ENCODE measurements at places on chromosomes 4 and X.

GRCh38 chrX:19735244-19735643, 152.2 kb downstream of the SH3KBP1 start:
- no peak for DNase-seq

GRCh38 chr4:153603258-153603657, 80.8 kb upstream of the TLR2 start:
- peak; percentile 16 for DNase-seq

- peak; percentile 0 for DNase-seq
Observed at GRCh38 chrX:148049441-148049840, 68.3 kb downstream of the FMR1NB start.

GRCh38 chr4:97504713-97505112, 638.6 kb downstream of the STPG2 start:
- DNase-seq: no peak

DNA sequence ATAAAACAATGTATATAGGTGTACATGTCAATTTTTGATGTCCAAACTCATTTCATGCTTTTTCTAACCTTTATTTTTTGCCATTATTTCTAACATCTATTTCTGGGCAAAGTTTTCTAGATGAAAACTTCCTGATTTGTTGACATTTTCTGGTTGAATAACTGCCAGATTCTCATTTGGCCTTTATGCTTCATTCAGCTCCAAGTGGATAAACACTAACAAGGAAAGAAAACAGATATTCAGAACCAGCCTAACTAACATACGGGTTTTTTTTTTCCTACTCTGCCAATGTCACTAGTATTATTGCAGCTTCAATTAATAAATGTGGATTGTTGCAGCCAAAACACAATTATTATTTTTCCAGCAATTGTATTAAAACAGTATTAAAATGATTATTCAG, 50.9 kb upstream of the RAP1GDS1 start:
- DNase-seq: no peak

DNA sequence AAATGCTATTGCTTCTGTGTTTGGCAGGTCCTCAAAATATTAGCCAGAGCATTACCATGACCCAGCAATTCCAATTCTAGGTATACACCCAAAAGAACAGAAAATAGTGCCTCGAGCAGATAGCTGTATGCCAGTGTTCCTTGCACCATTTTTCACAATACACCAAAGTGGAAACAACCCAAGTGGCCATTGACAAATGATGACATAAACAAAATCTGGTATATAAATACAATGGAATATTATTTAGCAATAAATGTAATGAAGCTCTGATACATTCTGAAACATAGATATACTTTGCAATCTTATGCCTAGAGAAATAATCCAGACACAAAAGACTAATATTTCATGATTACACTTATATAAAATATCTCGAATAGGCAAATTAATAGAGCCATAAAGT, 451.8 kb upstream of the PCDH7 start:
- no peak for DNase-seq

DNA sequence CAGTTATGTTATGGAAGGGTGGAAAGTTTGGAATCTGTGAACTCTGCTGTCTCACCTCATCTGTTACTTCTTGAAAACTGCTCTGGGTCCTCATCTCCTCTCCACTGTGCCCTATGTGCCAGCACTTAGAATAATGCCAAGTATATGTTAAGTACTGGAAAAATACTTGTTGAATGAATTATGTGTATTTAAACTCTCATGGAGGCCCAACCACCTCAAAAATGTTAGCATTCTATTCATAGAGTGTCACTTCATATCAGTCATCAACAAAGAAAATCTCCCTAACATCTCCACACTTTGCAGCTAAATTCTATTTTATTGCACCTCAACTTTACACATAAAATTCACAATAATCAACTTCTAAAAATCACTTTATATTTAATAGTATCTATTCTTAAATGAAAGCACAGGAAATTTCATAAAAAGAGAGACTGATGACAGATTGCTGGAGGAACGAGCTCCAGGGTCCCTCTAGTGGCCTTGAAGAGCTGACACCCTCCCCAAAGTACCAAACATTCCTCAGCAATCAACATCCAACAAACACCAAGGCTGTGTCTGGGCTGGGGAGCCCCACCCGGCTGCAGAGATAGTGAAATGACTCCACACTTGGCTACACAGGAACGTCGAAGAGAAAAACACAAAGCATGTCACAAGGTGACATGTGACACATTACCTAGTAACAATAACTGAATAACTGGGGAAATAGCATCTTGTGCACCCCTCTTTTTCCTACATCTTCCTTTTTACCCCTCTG, 45.8 kb downstream of the SLC39A8 start:
- DNase-seq: peak; percentile 61

DNA sequence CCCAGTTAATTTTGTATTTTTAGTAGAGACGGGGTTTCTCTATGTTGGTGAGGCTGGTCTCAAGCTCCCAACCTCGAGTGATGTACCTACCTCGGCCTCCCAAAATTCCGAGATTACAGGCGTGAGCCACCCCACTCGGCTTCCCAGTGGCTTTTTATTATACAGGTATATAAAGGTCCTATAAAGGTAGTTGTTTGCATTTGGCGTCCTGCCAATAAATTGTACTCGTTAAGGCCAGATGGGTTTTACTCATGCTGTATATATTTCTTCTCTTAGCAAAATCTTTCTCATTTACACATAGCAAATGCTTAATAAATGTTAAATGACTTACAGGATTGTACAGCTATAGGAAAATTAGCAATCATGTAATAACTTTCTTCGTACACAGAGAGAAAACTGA, 6.9 kb downstream of the SHROOM3 start:
- DNase-seq: no peak

DNA sequence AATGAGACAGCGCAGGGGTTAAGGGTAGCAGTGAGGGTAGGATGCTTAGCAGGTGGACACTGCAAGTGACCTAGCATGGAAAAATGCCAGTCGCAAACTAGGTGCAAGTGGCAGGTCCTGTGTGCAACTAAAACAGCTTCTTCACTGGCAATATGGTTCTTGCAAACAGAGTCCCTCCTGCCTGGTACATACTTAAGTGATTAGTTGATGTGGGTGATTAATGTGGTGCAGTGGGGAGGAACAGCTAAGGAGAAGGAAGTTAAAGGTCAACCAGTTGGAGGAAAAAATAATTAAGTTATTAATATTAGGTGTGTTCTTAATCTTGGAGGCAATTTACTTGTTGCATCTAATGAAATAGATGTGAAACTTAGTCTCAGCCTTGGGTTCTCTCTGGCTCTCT, 121.6 kb upstream of the IGFBP7 start:
- DNase-seq: no peak

- DNase-seq: no peak
Observed at GRCh38 chrX:112068430-112068829, 14.1 kb downstream of the TRPC5 start.

DNA sequence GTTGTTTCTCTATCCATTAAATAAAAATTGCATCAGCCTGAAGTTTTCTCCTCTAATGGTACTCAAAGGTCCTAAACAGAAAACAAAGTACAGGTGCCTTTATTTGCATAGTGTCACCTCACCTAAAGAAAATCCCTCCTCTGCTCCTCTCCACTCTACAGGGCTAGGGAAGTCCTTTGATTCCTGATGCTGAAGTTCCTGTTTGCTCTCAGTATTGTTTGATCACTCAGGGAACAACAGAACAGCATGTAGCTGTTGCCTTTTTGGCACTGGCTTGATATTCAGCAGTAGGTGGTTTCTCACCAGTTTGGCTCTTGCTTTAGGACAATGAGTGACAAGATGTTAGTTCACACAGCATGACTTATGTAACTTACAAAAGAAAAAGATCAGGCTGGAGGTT, 156.2 kb upstream of the SLC7A11 start:
- DNase-seq: no peak

DNA sequence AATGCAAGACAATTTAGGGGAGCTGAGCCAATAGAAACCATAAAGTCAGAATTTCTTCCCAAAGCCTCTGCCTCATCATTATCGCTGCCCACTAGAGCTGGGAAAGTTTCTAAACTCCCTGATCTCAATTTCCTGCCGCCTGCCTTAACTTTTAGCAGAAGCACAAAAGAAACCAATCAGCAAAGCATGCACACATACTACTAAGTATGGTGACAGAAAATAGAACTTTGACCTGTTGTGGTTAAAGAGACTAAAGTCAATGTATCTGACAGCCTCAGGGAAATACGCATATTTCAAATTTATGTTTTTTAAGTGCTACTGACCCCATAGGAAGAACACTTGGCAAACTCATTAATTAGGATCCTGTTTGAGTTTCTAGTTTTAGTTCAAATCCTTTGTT, 10.1 kb downstream of the STK26 start:
- no peak for DNase-seq

DNA sequence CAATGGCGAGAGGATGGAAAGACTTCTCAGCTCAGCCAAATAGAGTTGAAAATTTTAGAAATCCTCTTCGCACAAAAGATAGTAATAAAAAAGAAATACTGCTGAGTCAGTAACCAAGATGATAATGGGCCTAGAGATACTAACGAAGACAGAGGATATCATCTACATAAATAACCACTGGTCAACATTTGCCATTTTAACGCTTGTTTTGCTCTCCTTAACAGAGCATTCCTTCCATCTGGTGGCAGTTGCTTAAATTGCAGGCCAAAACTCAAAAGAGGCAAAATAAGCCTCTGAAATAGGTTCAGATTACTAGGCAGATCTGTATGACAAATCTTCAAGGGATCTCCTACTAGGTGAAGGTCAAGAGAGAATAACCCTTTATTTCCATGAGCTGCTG, 51.7 kb upstream of the MCF2 start:
- no peak for DNase-seq

DNA sequence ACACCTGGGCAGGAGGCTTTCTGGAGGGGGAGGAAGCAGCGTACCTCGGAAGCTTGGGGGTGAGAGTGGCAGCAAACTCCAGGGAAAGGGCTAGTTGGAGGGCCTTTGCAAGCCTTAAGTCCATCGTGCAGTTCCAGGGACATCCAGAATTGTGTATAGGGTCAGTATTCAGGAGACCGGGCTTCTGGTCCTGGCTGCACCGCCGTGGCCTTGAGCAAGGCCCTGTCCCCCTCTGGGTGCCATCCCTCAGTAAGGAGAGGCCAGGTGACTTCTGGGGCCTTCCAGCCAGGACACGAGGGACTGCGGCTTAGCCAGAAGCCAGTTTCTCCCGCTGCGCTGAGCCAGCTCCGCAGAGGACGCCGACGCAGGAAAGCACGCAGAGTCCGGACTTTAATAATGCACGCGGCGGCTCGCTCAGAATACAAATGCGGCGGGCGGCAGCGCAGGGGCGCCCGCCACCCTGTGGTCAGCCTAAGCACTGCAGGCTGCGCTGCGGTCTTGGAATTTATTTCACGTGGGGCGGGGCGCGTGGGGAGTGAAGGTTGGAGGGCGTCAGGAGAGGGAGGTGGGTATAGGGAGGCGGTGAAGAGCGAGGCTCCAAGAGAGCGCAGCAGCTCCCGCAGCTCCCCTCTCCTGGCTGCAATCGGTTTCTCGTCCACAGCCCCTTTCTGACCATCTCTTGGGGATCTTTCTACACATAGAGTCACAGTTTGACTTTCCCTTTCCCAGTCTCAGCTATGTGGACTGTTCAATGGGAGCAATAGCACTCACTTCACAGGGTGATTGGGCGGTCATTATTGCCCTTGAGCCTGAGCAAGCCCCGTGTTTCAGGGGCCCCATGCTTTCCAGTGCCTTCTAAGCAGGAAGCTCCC, 94.1 kb upstream of the GPR50 start:
- peak; percentile 47 for DNase-seq

- DNase-seq: no peak
Observed at GRCh38 chr4:70443329-70443728, 28.7 kb upstream of the MUC7 start.

DNA sequence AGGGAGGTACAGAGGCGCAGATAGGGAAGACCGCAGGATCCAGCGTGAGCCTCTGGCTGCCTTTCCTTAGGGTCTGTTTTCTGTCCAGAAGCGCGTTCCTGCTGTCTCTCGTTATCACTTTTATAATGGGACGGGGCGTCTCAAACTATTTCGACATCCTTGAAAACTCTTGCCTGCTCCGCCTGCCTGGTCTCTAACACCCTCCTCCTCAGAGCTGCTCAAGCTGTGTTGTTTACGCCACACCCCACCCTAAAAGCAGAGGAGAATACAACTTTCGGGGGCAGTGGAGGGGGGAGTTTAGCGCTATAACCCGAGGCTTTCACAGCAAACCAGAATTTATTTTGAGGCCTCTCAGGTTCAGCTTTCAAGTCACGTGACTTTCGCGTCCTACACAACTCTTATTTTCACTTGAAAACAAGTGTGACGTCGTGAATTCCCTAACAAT, 646 bp upstream of the FAM3A start:
- DNase-seq: no peak

- DNase-seq: no peak
Observed at GRCh38 chrX:80216086-80216485, 201.5 kb downstream of the TBX22 start.

DNA sequence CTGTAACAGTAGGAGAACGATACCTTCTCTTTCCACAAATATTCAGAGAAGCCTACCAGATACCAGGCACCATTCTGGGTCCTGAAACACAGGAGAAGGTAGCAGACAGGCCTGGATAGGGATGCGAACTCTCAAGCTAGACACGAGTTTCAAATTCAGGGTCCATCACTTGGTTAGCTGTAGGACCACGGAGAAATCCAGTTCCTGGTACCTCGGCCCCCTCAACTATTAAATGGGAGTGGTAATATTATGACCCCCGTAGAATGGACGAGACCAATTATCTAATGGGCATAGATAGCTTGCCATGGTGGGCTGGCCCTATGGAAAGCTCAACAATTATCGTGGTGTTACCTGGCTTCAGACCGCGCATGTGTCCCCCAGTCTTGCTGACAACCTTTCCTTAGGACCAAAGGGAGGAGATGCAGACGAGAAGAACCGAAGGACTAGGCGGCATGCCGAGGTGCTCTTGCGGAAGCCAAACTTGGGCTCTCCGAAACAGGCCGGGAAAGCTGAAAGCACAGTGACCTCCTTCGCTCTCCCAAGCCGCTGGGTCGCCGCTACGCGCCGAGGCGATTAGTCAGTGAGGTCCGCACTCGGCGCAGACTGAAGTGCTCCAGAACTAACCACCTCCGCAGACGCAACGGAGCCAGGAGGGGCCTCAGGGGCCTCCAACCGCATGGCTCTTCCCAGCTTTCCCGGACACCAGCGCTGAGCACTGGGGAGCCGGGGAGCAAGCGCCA, 19.6 kb downstream of the NKX3-2 start:
- no peak for DNase-seq

GRCh38 chr4:146182443-146182842, 6.9 kb downstream of the LSM6 start:
- no peak for DNase-seq

GRCh38 chr4:155960522-155960921, 6.9 kb upstream of the CTSO start:
- no peak for DNase-seq

DNA sequence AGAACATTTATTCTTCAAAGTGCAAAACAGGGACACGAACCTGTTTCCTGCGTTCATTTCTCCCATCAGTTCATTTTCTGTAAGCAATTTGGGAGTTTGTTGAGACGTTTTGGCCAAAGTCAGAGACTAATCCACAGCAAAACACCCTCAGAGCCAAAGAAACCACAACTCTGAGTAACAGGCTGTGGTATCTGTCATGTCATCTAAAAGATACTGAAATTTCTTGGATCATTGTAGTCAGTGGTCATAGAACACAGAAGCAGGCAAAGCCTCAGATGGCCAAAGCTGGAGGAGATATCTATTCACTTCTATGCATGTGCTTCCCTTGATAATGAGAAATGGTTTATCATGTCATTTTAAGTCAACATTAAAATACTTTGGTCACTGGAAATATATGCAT, 485.6 kb upstream of the GALNT7 start:
- DNase-seq: no peak

Data from T-helper 2 cell (primary cell).